Neural progenitor cell (in vitro differentiated cells): ENCODE measurements at places on chromosomes 1 and 21. TPM values are rescaled to one million over a fixed set of nuclear protein-coding genes. Genes with fewer than 3 reads are reported as not detected.
A peak's percentile ranks its signal among the peaks of the same experiment; 100 is the strongest.

- no peak for DNase-seq
These were observed 14.9 kb upstream of the GUK1 start for GRCh38 chr1:228125185-228125584.

- H3K36me3 ChIP-seq = no peaks in the 10 kb centered on the region
- peak overlapping the region; percentile 41 for H3K4me3 ChIP-seq
- peak; percentile 70 for DNase-seq
- peaks cover 91% of the 10 kb centered on the region for H3K27me3 ChIP-seq
- H3K4me1 ChIP-seq = peaks cover 36% of the 10 kb centered on the region
These were observed 39.8 kb downstream of the OLIG1 start for GRCh38 chr21:33109574-33110339.

DNA sequence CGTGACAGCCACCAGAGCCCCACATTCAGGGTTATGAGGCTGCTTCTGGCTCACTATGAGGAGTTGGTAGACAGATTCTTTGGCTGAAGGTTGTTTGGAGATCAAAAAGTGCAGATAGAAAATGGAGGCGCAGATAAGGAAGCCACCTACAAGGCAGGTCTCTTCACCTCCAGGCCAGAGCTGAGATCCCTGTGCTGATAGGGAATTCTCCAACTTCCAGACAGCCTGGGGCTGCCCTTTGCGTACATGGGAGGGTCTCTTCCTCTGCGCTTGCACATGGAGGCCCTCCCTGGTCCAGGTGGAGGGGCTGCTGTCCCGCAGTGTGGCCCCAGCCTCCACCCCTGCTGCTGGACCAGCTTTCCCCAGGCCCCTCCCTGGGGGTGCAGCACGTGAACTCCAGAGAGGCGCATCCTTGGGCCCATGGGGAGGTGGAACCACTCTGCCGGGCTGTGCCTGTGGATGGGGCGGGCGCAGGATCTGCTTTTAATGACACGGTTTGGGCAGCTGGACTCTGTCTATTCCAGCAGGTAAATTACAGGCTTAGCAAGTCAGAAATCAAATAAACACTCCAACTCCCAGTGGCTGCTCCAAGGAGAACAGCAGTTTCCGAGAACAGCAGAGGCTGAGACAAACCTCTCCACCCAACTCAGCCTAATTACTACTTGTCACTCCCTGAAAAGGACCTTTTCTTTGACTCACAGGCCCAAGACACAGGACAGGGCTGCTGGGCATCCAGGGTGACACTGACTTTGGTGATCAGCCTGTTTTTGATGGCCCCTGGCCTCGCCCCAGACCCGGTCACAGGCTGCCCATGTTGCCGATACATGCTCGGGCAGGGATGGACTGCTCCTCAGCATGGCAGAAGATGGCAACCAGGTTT lies 12.4 kb downstream of the OXCT2 start:
- no peaks in the 10 kb centered on the region for H3K27me3 ChIP-seq
- no peaks in the 10 kb centered on the region for H3K4me1 ChIP-seq
- no peaks in the 10 kb centered on the region for H3K36me3 ChIP-seq

The MMEL1 gene
- 0.19 and 0.31 TPM in 2 replicates for total RNA-seq

GRCh38 chr1:68377098-68377497 lies 72.7 kb downstream of the RPE65 start:
- no peak overlapping the region for H3K4me3 ChIP-seq
- no peaks in the 10 kb centered on the region for H3K4me1 ChIP-seq
- no peak for DNase-seq
- H3K27ac ChIP-seq = no peak overlapping the region
- no peaks in the 10 kb centered on the region for H3K36me3 ChIP-seq
- no peaks in the 10 kb centered on the region for H3K27me3 ChIP-seq

- no peaks in the 10 kb centered on the region for H3K27me3 ChIP-seq
- DNase-seq = no peak
- H3K4me3 ChIP-seq = no peak overlapping the region
These were observed 619.3 kb downstream of the PTPRU start for GRCh38 chr1:29855561-29856160.

The FGR gene
- not detected in 2 replicates for total RNA-seq

DNA sequence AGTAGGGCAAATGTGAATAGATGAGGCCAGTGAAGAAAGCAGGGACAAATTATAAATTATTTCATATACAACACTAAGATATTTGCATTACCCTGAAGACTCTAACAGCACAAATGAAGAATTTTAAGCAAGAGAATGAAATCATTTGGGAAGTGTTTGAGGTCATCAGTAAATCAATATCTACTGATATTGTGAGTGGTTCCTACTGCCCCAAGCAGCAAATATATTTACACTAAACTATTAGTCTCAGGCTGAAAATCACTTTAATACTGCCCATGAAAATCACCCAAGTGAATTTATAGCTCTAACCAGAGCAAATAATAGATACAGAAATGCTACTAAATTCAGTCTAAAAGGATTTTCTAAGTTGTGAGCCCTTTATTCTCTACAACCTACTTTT lies 163.6 kb downstream of the KCNT2 start:
- no peak overlapping the region for H3K4me3 ChIP-seq
- no peaks in the 10 kb centered on the region for H3K27me3 ChIP-seq
- no peak for DNase-seq

The GPX7 gene
- total RNA-seq = 21.9 and 31.6 TPM in 2 replicates

DNA sequence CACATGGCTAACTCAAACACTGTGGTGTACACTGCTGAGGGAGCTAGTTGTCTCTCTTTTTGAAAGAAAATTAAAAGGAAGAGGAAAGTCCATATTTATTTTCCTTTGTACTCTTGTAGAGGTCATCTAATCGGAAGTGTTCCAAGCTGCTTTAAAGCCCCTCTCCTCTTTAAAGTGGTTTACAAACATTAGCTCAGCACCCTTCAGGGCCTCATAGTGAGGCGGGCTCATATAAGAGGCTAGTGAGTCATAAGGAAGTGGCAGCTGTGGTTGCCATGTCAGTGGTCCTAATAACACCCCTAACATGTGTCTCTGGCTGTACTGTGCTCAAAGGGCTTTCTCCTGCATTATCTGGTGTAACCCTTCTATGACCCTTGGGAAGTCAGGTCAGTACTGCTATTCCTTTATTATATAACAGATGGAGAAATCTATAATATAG lies 104.4 kb upstream of the SERBP1 start:
- no peak overlapping the region for H3K4me3 ChIP-seq
- H3K27ac ChIP-seq = no peak overlapping the region
- H3K4me1 ChIP-seq = peaks cover 10% of the 10 kb centered on the region
- H3K36me3 ChIP-seq = no peaks in the 10 kb centered on the region

DNA sequence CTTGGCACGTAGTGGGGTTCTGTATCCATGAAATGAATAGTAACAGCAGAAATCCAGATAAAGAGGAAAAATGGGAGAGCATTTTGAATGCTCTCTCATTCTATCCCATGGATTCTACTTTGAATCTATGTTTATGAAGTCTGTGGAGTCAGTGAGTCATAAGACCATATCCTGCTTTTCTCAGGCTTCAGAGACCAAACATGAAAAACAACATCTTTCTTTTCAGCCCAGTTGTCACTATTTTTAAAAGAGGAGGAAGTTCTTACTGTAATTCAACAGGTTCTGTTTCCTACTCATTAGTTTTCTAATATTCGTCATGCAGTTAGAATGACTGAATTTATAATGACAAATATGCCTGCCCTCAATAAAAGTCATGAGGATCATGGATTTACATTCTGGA lies 39.4 kb upstream of the CD55 start:
- no peaks in the 10 kb centered on the region for H3K27me3 ChIP-seq
- no peak overlapping the region for H3K4me3 ChIP-seq
- no peaks in the 10 kb centered on the region for H3K4me1 ChIP-seq
- DNase-seq = no peak
- H3K27ac ChIP-seq = no peak overlapping the region

DNA sequence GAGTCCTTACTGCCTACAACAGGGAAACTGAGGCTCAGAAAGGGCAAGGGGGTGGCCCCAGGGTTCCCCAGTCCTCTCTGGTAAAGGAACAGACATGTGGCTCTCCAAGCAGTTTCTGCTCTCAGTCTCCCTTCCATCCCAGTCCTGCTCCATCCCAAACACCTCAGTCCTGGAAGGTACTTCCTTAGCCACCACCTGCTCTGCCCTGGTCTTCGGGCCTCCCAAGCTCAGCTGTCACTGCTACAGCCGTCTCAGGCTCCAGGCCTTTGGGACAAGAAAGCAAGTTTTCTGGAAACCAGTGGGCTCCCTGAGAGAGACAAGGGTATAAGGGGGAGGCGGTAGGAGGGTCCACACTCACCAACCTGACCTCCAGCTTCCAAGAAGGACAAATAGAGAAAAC lies 23.1 kb upstream of the ADGRB2 start:
- peaks cover 17% of the 10 kb centered on the region for H3K4me1 ChIP-seq
- H3K27me3 ChIP-seq = no peaks in the 10 kb centered on the region
- H3K27ac ChIP-seq = no peak overlapping the region
- H3K4me3 ChIP-seq = no peak overlapping the region

DNA sequence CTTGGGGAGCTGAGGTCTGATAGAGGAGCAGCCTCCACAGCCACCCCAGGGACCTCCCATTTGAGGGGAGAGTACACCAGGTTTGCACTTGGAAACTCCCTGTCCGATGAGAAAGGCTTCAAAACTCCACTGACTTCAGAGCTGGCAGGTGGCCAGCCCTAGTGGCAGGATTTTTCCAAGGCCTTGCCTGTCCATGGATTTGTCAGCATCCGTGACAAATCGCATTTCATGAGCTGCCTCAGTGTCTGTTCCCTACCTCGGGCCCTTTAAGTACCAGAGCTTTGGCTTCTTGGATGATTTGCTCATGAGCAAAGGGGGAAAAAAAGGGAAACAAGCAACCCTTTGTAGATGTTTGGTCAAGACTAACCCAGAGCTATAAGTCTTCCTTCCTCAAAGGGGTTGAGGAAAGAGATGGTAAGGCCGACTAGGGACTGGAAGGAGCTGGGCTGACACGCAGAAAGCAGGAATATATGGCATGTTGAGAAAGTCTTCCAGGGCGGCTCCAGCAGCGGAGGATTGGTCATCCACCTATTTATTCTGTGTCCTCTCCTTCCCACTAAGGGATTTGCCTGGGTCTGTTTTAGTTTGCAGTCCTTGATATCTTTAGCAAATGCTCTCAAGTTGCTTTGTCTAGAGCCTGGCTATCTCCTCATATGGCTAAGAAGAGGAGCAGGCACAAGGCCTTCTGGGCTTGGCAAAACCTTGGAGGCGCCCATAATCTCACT lies 2.7 kb upstream of the HSPG2 start:
- H3K4me3 ChIP-seq = no peak overlapping the region
- H3K4me1 ChIP-seq = peaks cover 57% of the 10 kb centered on the region
- H3K27ac ChIP-seq = no peak overlapping the region
- no peak for DNase-seq

DNA sequence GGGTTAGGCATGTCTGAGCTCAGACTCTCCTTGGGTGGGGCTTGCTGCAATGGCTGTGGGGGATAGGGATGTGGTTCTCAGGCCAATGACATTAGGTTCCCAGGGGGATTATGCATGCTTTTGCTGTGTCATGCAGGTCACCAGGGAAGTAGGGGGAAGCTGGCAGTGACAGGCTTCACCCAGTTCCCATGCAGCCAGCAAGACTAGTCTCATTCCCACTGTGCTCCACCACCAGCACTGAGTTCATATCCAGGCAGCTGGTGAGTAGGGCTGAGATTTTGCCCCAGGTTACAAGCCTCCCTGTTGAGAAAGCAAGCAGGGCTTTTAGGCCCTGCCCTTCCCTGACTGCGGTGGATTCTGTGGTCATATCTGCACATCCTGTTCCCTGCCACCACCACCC lies 32.1 kb upstream of the PLA2G5 start:
- H3K36me3 ChIP-seq = no peaks in the 10 kb centered on the region
- H3K27me3 ChIP-seq = no peaks in the 10 kb centered on the region
- no peaks in the 10 kb centered on the region for H3K4me1 ChIP-seq
- DNase-seq = no peak
- no peak overlapping the region for H3K4me3 ChIP-seq

DNA sequence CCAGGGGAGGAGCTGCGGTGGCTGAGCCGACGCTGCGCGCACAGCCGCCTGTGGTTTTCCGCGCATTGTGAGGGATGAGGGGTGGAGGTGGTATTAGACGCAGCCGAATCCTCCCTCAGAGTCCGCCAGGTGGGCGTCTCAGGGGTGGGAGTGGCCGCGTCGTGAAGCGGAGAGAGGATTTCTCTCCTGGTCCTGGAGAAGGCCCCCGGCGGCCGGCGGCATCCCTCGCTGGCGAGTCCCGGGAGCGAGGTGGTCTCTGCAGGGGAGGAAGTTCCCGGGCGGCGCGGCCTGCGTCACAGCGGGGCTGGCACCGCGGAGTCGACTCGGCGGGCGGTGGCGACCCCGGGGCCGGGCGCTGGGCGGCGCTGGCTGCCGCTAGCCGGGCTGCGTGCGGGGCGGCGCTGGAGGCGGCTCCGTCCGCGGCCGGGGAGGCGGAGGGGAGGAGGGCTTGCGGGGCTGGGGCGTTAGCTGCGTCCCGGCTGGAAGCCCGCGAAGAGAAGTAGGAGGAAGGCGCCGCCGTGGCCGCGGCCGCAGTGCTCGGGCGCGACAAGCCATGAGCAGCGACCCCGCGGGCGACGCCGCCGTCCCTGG lies at the start of gene LRRC8C:
Gene LRRC8C (plus strand): TSS at position 464 of the 591 bp plus-strand sequence. CDS start 53,354 bp downstream, outside the sequence.
- peak within 1 kb of the TSS; percentile 89 for H3K4me3 ChIP-seq
- DNase-seq = peak; percentile 89
- peaks cover 30% of the 10 kb centered on the region for H3K27me3 ChIP-seq
- peaks cover 17% of the 10 kb centered on the region for H3K4me1 ChIP-seq
- no peaks in the 10 kb centered on the region for H3K36me3 ChIP-seq

- DNase-seq = no peak
- no peak overlapping the region for H3K27ac ChIP-seq
- no peaks in the 10 kb centered on the region for H3K4me1 ChIP-seq
- no peak overlapping the region for H3K4me3 ChIP-seq
- no peaks in the 10 kb centered on the region for H3K36me3 ChIP-seq
These were observed 10.8 kb downstream of the AADACL4 start for GRCh38 chr1:12654657-12655056.

- H3K27ac ChIP-seq = no peak overlapping the region
- H3K4me3 ChIP-seq = no peak overlapping the region
- H3K36me3 ChIP-seq = no peaks in the 10 kb centered on the region
- peaks cover 12% of the 10 kb centered on the region for H3K4me1 ChIP-seq
These were observed 27.5 kb downstream of the SLC9A1 start for GRCh38 chr1:27127419-27127818.

DNA sequence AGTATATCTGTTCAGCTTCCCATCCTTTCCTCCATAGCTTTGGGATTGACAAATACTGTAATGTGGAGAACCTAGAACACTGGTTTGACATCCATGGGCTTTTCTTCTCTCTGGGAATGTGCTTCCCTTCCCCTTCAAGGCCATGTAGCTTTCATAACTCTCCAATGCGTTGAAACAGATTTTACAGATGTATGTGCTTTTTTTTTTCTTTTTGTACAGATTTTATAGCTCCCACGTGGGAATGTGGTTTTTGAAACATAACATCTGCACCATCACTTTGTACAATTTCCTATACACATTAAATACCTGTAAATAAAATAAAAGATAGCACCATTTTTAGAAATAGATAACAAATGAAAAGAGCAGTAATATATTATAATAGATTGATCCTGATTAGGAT lies 138.5 kb upstream of the TMPRSS15 start:
- H3K27me3 ChIP-seq = no peaks in the 10 kb centered on the region
- no peak overlapping the region for H3K27ac ChIP-seq
- no peak for DNase-seq
- H3K36me3 ChIP-seq = no peaks in the 10 kb centered on the region
- H3K4me1 ChIP-seq = no peaks in the 10 kb centered on the region
- H3K4me3 ChIP-seq = no peak overlapping the region

The SKI gene
- total RNA-seq = 7.4 and 15.7 TPM in 2 replicates
